ENCODE measurements at places on chromosomes 11 and 22.

GRCh38 chr11:122069707-122070360 lies 46.2 kb downstream of the BLID start:
- DNase-seq: no peak

- peak; percentile 90 for DNase-seq
Measured at GRCh38 chr11:59560290-59560701, 49.0 kb downstream of the OR4D9 start.

- no peak for DNase-seq
Measured at GRCh38 chr22:30001459-30001858, 78.8 kb upstream of the HORMAD2 start.

DNA sequence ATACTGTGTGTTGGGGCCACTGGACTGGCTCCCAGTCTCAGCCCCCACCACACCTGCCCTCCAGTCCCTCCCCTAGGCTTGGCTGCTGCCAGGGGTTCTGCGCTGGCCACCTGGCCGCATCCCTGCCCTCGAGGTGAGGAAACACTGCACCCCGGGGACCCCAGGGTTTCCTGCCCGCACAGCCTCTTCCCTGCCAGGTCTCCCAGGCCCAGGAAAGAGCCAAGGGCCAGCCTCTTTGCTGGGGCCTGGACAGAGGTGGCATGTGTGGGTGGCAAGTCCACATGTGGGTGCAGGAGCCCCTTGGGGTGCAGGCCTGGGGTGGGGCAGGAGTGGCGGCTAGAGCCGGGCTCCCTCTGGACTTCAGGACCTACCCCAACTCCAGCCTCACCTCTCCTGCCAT lies 2.5 kb downstream of the EPS8L2 start:
- DNase-seq: no peak

GRCh38 chr11:27722117-27722952 lies 22.1 kb upstream of the BDNF start:
- peak; percentile 6 for DNase-seq

- DNase-seq: no peak
Measured at GRCh38 chr11:128282053-128282452, 305.3 kb downstream of the ETS1 start.

DNA sequence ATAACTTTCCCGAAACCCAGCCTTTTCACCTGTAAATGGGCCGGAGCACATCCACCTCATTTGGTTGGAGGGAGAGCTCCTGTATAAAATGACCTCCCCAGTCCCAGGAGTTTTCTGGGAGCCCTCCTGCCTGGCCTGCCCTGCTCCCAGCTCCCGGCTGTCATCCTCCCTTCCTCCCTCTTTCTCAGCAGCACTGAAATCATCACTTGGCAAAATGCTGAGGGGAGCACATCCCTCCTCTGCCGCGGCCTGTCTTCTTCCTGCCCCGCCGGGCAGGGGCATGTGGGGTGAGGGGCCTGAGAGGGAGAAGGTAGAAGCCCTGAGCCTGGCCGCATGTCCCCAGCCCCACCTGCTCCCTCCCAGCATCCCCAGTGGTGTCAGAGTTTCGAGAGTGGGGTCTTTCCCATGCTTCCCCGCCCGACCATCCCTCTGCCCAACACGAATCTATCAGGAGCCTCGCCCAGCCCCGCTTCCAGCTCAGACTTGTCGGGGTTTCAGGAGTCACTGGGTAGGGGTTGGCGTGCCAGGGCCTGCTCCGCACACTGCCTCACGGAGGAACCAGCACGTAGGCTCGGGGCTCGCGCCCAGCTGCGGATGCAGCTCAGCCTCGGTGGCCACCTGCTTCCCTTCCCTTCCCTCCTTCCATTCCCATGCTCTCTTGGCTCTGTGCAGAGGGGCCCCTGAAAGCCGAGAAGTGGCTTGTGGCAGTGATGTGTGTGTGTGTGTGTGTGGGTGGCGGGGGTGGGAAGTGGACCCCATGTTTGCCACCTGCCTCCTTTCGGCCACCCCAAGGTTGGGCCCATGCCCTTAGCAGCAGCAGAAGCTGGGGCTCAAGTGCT lies 37.1 kb downstream of the NECTIN1 start:
- no peak for DNase-seq

- DNase-seq: no peak
Measured at GRCh38 chr11:69943506-69943905, 124.3 kb upstream of the FGF3 start.

- no peak for DNase-seq
Measured at GRCh38 chr22:47201996-47202818, 439.8 kb downstream of the TBC1D22A start.

GRCh38 chr22:49776891-49777290 lies 50.8 kb downstream of the BRD1 start:
- no peak for DNase-seq

DNA sequence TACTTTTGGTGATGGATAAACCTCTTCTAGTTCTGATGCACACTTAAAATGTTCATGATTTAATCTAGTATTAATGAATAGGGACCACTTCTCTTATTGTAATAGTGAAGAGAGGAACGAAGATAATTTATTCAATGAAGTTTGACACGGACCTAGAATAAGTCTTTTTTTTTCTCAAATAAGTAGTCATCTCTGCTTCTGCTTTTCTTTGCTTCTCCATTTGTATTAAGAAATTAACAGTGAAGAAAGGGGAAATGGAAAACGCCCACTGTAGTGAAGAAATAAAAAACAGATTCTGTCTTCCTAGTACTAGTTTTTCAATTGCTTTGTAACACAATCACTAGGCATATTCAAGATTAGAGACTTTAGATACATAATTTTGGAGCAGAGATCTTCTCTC lies 73.0 kb downstream of the CD44 start:
- no peak for DNase-seq

- DNase-seq: no peak
Measured at GRCh38 chr11:82092904-82093303, 640.8 kb downstream of the FAM181B start.

GRCh38 chr22:39446239-39446721 lies 10.5 kb upstream of the MGAT3 start:
- no peak for DNase-seq
